ENCODE measurements at places on chromosomes 16 and 17. TPM values are rescaled to one million over a fixed set of nuclear protein-coding genes. Genes with fewer than 3 reads are reported as not detected.

MSLN gene
- total RNA-seq: 1.2 TPM

LLGL2 gene
- total RNA-seq: 16.6 TPM

HOXB9 gene
- total RNA-seq: not detected

KRT32 gene
- not detected for total RNA-seq

ENO3 gene
- total RNA-seq: 24.5 TPM

HSDL1 gene
- 101 TPM for total RNA-seq

HAGHL gene
- 1.0 TPM for total RNA-seq

TERB1 gene
- not detected for total RNA-seq

TBC1D3C gene
- total RNA-seq: not detected

GNGT2 gene
- not detected for total RNA-seq

CX3CL1 gene
- total RNA-seq: 0.96 TPM

CPHXL2 gene
- not detected for total RNA-seq

HS3ST3A1 gene
- 8.4 TPM for total RNA-seq

NKD1 gene
- total RNA-seq: 3.3 TPM

ZNF18 gene
- 15.9 TPM for total RNA-seq

CHST4 gene
- not detected for total RNA-seq

CDH11 gene
- 167 TPM for total RNA-seq

All from neural progenitor cell (in vitro differentiated cells).